Pancreas (tissue), 10 donors: ENCODE measurements at places on chromosomes 13 and 19. TPM values are rescaled to one million over a fixed set of nuclear protein-coding genes. Genes with fewer than 3 reads are reported as not detected.

The HOMER3 gene
- total RNA-seq = 6.7 TPM

The GRK1 gene
- not detected for total RNA-seq

The TTC9B gene
- total RNA-seq = not detected

The C19orf67 gene
- not detected for total RNA-seq

The ZNF548 gene
- total RNA-seq = 4.0 TPM

The LNX2 gene
- 15.9 TPM for total RNA-seq

The SBSN gene
- total RNA-seq = not detected

The FCAR gene
- not detected for total RNA-seq

The CPT1C gene
- 5.6 TPM for total RNA-seq

The FBXO27 gene
- 4.0 TPM for total RNA-seq

The FGF9 gene
- 0.16 TPM for total RNA-seq

The ZNF616 gene
- 4.5 TPM for total RNA-seq

The ZNF99 gene
- 0.06 TPM for total RNA-seq

The TEAD2 gene
- total RNA-seq = 30.6 TPM

The RABAC1 gene
- 69.9 TPM for total RNA-seq

DNA sequence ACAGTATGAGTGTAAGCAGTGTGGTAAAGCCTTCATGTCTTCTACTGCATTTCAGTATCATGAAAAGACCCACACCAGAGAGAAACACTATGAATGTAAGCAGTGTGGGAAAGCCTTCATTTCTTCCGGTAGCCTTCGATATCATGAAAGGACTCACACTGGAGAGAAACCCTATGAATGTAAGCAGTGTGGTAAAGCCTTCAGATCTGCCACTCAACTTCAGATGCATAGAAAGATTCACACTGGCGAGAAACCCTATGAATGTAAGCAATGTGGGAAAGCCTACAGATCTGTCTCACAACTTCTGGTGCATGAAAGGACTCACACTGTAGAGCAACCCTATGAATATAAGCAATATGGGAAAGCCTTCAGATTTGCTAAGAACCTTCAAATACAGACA, 12.8 kb downstream of the ZNF844 start:
- no peak for DNase-seq

GRCh38 chr19:53034948-53035675, 9.4 kb upstream of the ERVV-2 start:
- DNase-seq = no peak

- no peak for DNase-seq
Observed at GRCh38 chr19:5098646-5099045, 129.7 kb downstream of the KDM4B start.

- no peak for DNase-seq
Observed at GRCh38 chr13:22944378-22944777, 236.4 kb upstream of the SGCG start.

DNA sequence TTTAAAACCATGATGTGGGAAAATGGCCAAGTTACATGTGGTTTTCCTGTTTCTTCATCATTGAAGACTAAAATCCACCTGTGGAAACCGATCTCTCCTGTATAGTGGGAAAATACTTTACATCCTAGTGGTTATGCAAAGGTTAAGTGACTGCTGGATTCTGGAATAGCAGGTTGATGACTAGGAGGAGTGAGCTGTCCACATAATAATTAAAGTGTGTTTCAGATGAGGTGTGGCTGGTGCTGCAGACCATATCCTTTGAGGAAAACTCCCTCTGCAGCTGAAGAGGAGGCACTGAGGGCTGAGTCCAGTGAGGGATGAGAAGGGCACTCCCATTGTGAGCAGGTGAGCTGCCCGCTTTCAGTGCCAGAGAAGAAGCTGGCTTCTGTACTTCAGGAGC, 43.2 kb downstream of the DCLK1 start:
- no peak for DNase-seq

- no peak for DNase-seq
Observed at GRCh38 chr19:16376241-16376640, 51.6 kb downstream of the KLF2 start.

DNA sequence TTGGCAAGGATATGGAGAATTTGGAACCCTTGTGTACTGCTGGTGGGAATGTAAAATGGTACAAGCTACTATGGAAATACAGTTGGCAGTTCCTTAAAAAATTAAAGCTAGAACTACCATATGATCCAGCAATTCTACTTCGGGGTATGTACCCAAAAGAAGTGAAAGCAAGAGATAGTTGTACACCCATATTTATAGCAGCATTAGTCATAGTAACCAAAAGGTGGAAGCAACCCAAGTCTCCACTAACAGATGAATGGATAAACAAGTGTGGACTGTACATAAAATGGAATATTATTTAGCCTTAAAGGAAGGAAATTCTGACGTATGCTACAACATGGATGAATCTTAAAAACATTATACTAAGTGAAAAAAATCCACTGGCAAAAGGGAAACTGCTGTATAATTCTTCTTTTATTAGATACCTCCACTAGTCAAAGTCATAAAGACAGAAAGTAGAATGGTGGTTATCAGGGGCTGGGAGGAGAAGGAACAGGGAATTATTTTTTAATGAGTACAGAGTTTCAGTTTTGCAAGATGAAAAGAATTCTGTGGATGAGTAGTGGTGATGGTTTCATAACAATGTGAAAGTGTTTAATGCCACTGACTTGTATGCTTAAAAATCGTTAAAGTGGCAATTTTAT, 141.6 kb downstream of the RXFP2 start:
- DNase-seq = no peak

DNA sequence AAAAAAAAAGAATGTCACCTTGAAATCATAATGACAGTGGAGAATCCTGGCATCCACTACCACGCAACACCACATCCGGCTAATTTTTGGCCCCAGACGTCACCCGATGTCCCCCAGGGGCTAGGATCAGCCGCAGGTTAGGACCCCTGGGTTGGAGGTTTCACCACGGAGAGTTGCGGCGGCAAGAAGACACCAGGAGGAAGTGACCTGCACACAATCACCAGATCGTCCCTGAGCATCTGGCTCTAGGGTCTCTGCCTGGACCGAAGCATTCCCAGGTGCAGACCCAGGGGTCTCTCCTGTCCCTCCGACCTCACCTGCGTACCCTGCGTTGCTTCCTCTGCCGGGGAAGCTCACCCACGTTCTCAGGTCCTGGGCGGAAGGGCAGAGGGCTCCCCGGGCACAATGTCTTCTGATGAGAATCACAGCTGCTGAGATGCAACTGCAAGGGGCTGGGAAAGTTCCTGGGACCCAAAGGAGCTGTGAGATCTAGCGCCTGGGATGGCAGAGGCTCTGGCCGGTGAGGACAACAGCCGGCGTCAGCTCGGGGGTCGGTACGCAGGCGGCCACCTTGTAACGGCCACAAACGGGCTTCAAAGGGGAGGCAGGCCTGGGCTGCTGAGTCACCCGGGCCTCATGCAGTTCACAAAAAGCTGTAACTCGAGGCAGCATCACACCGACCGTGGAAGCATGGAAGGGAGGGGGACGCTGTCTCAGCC, 111.2 kb downstream of the GADD45B start:
- no peak for DNase-seq

- no peak for DNase-seq
Observed at GRCh38 chr19:14655726-14656125, 18.9 kb downstream of the ADGRE3 start.

DNA sequence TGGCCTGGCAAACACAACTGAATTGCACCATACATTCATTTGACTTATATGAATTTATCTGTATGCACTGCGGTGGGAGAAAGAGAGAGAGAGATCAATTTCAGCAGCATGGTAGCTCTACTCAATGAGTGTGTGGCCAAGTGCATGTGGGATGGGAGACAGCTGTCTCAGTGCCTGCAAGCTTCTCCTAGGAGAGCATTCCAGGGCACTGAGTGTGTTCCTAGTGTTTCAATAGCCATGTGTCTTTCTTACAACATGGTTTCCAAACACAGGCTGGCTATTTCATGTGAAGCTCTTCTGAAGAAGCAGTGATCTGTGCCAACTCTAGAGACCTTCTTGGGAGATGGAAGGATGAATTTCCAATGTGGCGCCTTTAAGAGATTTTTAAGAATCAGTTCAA, 43.5 kb downstream of the NEK5 start:
- DNase-seq = no peak

GRCh38 chr13:71274923-71275608, 591.9 kb downstream of the DACH1 start:
- no peak for DNase-seq

- no peak for DNase-seq
Observed at GRCh38 chr19:27774337-27774736, 1438.6 kb downstream of the UQCRFS1 start.

GRCh38 chr13:48760626-48761025, 106.9 kb downstream of the CYSLTR2 start:
- no peak for DNase-seq

DNA sequence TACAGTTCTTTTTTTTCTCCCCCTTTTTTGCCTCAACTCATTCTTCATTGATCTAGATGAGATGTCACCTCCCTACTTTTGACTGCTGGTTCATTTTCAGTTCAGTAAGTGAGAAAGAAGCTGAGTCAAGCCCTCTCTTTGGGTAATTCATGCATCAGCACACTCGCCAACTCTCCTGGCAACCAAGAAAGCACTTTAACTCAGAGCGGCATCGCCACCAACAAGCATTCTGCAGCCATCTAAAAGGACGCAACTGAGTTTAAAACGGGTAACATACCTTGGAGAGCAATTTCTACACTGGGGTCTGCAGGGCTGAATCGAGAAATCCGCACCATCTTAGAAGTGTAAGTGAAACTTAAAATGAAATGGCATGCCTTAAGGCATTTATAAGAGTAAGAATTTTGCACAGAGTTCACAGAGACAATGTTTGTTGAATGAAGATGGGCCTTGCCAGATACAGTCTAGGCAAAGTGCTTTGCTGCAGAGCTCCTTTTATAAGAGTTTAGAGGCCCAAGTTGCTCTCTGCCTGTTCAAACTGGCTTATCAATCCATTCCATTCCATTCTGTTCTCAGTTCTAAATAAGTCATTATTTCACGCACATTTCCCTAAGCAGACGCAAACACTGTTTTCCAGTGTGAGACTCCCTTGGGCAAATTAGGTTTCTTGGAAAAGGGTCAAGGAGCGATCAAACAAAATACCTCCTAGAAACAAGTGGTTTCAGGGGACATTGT, 338.0 kb downstream of the ENOX1 start:
- no peak for DNase-seq

- DNase-seq = no peak
Observed at GRCh38 chr13:57063007-57063406, 77.7 kb upstream of the PRR20A start.

GRCh38 chr13:22108979-22109378, 438.1 kb downstream of the FGF9 start:
- DNase-seq = no peak

DNA sequence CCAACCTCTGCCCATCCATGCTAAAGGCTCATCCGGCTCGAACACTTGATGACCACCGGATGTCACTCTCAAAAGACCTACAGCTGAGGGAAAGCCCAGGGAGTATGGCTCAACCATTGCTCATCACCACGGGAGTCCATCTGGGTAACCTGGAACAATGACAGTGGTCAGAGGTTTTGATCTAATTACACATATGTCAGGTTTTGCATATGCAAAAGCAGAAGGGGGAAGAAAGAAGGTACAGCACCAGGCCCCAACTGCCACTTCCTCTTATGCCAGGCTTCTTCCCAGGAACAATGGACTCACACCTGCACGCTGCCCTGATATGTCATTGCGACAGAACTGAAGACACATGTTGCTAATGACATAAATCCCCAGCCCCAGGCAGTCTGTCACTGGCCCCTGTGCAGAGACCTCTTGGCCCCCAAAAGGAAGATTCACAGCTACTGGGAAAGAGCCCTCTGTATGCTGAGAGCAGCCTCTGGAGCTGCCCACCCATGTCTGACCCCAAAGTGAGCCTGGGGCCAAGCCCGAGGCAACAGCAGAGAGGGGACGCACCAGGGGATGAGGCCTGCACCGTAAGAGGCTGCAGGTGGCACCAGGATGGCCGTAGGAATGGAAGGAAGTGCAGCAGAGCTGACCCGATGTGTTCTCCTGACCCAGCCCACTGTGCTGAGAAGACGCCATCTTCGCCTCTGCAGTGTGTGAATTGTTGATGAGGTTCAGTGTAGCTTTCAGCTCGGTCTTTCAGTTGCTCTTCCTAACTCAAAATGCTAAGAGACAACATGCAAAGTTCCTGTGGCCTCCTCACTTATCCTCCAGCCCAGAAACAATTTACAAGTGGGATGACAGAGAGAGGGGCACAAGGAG, 26.3 kb downstream of the EPS15L1 start:
- no peak for DNase-seq

DNA sequence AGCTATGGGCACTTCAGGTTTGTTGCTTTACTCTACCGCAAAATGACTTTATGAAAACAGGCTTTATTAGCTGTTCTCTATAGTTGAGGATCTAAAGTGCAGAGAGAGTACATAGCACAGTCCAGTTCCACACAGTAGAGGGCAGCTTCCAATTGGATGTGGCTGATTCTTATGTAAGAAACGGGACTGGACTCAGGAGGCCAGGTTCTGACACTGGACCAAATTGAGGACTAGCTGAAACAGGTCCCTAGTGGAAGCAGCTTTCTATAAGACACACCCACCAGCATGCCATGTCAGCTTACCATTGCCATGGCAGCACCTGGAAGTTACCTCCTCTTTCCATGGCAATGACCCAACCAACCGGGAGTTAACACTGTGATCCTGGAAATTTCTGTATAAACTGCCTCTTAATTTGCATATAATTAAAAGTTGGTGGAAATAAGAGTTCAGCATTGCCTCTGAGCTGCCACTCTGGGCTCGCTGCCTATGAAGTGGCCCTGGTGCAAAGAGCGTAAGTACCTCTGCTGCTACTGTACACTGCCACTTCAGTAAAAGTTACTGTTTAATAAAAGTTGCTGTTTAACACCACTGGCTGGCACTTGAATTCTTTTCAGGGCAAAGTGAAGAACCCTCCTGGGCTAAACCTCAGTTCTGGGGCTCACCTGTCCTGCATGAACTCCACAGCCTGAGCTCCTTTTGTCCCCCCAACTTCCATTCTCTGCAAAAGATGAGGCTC, 211.9 kb upstream of the SLC10A2 start:
- DNase-seq = no peak

GRCh38 chr19:15672580-15673175, at the start of gene CYP4F12:
TSS of gene CYP4F12 (plus strand) at chr19:15673087. CDS start at chr19:15673530, 443 bp downstream.
- DNase-seq = peak; percentile 33

DNA sequence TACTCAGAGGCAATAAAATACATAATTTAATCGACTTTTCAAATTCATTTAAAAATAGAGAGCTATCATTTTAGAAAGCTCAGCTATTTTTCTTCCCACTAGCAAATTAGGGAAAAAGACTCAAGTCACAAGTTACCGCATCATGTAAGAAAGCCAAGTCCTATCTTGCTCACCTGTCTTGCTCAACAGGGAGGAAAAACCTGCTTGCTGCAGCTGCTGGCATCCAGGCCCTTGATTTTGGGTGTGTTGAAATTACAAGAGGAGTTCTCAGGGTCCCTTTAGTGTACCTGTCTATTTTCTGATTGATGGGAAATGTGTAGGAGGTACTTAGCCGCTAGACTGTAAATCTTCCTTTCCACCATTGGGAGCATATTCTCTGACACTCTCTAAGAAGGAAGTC, 22.2 kb downstream of the SLC10A2 start:
- no peak for DNase-seq

DNA sequence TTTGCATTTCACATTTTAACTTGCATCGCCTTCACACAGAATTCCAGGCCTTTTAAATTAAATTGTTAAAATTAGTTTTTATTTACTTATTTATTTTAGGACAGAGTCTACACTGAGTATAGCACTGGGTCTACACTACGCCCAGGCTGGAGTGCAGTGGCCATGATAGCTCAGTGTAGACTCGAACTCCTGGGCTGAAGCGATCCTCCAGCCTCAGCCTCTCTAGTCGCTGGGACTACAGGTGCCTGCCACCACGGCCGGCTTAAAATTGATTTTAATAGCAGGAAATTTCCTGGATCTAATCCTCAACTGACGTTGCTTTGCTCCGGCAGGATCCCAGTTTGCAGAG, 301 bp upstream of the ZNF610 start:
- no peak for DNase-seq

GRCh38 chr19:43471091-43471490, 5.7 kb upstream of the LYPD3 start:
- DNase-seq = no peak
